Mammary epithelial cell (primary cell): ENCODE measurements at places on chromosomes 3 and 15. TPM values are rescaled to one million over a fixed set of nuclear protein-coding genes. Genes with fewer than 3 reads are reported as not detected.

MKRN2OS gene
- total RNA-seq = 2.3 TPM

ISLR gene
- 0.50 TPM for total RNA-seq

IL12A gene
- 1.3 and 2.6 TPM in 2 replicates for total RNA-seq

KLHL6 gene
- total RNA-seq = 0.08 and 0.12 TPM in 2 replicates

NRROS gene
- total RNA-seq = 0.40 and 1.1 TPM in 2 replicates

GOLGA8S gene
- total RNA-seq = not detected in 2 replicates

TLR9 gene
- not detected for total RNA-seq

ZNF860 gene
- total RNA-seq = 4.0 TPM

NECTIN3 gene
- total RNA-seq = 7.5 and 11.6 TPM in 2 replicates

XCR1 gene
- total RNA-seq = not detected

CHRM5 gene
- total RNA-seq = under 0.01 TPM

SLC25A26 gene
- 20.3 and 29.3 TPM in 2 replicates for total RNA-seq

SYNPR gene
- not detected in 2 replicates for total RNA-seq

ZMYND10 gene
- 0.33 TPM for total RNA-seq

CIB2 gene
- 3.9 and 5.4 TPM in 2 replicates for total RNA-seq

NPAP1 gene
- not detected for total RNA-seq

CATSPER2 gene
- total RNA-seq = 3.7 TPM

AMOTL2 gene
- 116 and 197 TPM in 2 replicates for total RNA-seq

HHATL gene
- not detected for total RNA-seq

NLGN1 gene
- not detected in 2 replicates for total RNA-seq

PRSS50 gene
- total RNA-seq = under 0.01 TPM

FSTL1 gene
- total RNA-seq = 161 TPM

CCR1 gene
- total RNA-seq = not detected in 2 replicates

RBPMS2 gene
- not detected in 2 replicates for total RNA-seq

CTDSPL gene
- total RNA-seq = 73.1 and 81.7 TPM in 2 replicates

ZNF502 gene
- 6.1 and 7.3 TPM in 2 replicates for total RNA-seq

RARB gene
- 8.2 TPM for total RNA-seq

TRIM71 gene
- under 0.01 TPM for total RNA-seq

CCNB2 gene
- 16.7 and 37.4 TPM in 2 replicates for total RNA-seq

TMC3 gene
- total RNA-seq = not detected
